Stimulated activated CD4-positive, alpha-beta T cell treated with anti-CD3 and anti-CD28 coated beads, Interleukin-15, amount 100 ng/mL, for 1 hour (primary cell): ENCODE measurements at places on chromosomes 5 and 9.

GRCh38 chr9:135584934-135585333 lies 23.4 kb downstream of the PAEP start:
- no peak for DNase-seq

DNA sequence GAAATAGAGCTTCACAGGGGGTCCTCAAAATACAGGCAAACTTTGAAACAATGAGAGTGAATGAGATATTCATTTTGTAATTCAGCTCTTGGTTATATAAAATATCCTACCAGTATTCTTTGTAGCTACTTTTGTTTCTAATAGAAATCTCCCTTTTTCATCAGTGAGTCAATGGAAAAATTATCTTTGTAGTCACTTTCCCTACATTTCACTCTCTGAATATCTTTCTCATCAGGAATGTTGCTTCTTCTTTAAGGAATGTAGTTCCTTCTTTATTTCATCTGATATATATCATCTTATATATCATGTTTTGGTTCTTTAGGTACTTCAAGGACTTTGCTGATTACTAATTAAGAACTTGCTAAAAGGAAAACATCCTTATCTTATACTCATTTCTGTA lies 280.3 kb upstream of the NUDT12 start:
- no peak for DNase-seq

- no peak for DNase-seq
Measured at GRCh38 chr9:37026931-37027581, 7.0 kb downstream of the PAX5 start.

- DNase-seq: no peak
Measured at GRCh38 chr9:115306865-115307264, 188.9 kb upstream of the TNC start.

GRCh38 chr9:14488421-14489190 lies 174.7 kb upstream of the NFIB start:
- no peak for DNase-seq

DNA sequence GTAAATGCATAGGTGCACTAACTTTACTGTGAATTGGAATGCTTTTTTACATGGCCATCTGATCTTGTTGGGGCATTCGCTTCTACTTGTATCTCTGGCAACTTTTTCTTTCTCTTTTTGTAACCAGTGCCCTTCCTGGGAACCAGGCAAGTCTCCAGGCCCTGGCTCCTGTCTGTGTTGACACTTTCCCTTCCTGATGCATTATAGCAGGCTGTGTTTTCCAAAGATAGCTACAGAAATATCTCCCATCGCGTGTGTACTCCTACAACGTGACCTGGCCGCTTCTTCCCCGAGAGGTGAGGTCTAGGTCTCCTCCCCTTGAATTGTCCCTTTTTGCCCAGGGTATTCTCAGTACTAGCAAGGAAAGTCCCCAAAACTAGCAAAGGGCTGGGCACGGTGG lies 81.1 kb upstream of the SPIN1 start:
- no peak for DNase-seq

DNA sequence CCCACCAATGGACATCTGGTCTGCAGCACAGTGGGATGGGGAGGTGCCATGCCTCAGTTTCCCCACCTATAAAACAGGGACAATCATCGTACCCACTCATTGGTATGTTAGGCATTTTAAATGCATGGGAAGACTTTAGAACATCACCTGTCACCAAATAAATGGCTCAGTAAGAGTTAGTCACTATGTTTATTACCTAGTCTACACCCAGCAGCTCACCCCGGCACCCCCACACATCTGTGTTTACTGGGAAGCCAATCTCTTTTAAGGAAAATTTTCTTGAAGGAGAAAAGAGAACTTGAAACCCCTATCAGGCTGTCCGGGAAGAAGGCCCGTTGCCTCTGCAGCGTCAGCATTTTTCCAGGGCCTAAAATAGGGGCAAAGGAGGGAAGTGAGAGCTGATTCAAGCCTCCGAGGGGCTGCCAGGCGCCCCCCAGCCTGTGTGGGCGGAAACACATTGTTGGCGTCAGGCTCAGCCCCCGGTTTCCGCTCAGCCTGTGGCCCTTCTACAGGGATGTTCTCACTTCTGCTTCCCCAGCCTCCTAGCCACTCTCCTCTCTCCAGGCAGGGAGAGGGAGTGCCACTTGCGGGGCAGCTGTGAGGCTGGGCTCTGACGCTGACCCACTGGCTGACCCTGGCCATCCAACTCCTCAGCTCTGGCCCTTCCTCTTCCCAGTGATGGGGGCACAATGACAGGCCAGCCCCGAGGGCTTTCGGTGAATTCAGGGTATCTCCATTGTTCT lies 4.6 kb downstream of the CSF1R start:
- DNase-seq: no peak

- DNase-seq: no peak
Measured at GRCh38 chr5:170111088-170111785, 5.5 kb downstream of the FOXI1 start.

DNA sequence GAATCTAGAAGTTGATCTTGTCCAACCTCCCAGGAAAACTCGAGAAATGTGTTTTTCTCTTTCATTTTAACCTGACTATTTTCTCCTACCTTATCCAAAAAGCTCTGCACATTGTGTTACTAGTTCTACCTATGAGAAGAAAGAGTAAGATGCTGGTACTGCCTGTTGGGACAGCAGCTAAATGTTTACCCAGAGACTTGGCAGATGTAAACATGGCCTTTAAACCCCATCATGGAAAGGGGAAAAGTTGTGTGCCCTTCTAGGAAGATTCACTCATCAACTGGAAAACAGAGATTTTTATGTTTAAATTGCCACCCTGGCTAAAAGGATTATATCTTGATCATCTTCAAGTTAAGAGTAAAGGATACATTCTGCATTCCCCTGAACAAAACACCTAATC lies 3.5 kb downstream of the ARL15 start:
- no peak for DNase-seq

GRCh38 chr5:122871661-122872060 lies 26.2 kb downstream of the SNX24 start:
- DNase-seq: no peak

GRCh38 chr5:72065751-72066255 lies 41.5 kb upstream of the MAP1B start:
- no peak for DNase-seq

DNA sequence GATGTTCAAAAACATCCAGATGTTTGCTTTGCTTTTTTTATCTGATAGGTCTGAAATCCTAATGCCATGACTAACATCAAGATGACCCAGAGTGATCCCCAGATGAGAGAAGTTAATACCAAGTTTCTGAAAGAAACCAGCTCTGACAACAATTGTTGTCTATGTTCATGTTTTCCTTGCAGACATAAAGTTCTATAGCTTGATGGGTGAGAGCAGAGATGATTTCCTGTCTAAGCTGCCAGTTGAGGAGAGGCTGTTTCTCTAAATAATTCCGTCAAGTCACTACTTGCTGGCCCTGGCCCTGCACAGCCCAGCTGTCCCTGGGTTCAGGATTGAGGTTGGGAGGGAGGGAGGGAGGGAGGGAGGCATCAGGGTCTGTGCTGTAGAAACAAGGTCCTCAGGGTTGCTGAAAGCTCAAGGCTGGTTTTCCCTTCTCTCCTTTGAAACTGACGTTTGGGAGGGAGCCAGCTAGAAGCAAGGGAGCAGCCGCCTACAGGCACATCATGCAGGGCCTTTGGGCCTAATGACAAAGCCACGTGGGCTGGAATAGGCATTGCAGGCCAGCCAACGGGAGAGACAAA lies 3.9 kb downstream of the SPARC start:
- no peak for DNase-seq
